NCI-H510A treated with DMSO at 0.1 percent for 48 hours (cell line): ENCODE measurements at places on chromosomes 12 and 14.

DNA sequence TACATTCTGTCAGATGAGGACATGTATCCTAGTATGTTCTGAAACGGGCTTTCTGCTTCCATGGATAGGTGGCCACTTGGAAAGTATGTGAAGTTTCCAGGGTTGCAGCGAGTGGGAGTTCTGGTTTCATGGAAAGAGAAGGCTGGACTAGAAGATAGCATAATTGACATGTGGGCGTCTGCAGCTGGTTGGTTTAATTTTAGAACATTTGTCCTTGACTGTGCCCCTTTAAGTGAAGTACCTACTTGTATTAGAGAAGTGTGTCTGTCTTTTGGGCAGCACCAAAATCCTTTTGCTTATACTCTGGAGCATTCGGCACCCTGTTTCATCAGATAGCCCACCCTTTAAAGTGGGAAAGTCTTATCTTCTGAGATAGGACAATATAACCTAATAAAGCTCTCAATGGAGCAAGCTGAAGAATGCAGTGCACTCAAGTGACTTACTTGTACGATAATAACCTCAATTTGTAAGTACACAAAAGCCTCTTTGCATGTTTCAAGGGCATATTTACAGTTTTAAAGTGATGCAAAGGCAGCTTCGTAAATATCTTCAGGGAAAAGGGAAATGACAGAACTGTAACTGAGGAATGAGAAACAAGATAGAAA is 35.2 kb downstream of the NTN4 start:
- DNase-seq: no peak

- no peak for DNase-seq
These were observed 152.2 kb upstream of the BMP4 start for GRCh38 chr14:54108481-54109471.

DNA sequence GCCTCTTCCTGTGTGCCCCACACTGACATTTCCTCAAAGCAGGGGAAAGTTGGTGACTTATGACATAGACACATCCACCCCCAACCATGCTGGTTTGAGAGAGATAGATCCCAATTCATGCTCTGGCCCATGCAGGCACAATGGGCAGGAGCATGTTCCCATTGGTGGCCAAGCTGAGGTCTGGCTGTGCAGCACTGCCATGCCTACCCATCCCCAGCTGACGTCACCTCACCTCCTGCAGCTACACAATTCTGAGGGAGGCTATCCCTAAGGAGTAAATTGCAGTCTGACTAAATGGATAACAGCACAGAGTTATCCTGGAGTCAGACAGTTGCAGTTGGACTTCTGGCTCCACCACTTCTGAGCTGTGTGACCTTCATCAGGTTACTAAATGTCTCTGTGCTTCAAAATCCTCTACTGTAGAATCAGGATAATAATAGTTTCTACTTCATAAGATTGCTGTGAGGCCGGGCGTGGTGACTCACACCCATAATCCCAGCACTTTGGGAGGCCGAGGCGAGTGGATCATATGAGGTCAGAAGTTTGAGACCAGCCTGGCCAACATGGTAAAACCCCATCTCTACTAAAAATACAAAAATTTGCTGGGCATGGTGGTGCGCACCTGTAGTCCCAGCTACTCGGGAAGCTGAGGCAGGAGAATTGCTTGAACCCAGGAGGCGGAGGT is 323.9 kb downstream of the BCL11B start:
- no peak for DNase-seq

DNA sequence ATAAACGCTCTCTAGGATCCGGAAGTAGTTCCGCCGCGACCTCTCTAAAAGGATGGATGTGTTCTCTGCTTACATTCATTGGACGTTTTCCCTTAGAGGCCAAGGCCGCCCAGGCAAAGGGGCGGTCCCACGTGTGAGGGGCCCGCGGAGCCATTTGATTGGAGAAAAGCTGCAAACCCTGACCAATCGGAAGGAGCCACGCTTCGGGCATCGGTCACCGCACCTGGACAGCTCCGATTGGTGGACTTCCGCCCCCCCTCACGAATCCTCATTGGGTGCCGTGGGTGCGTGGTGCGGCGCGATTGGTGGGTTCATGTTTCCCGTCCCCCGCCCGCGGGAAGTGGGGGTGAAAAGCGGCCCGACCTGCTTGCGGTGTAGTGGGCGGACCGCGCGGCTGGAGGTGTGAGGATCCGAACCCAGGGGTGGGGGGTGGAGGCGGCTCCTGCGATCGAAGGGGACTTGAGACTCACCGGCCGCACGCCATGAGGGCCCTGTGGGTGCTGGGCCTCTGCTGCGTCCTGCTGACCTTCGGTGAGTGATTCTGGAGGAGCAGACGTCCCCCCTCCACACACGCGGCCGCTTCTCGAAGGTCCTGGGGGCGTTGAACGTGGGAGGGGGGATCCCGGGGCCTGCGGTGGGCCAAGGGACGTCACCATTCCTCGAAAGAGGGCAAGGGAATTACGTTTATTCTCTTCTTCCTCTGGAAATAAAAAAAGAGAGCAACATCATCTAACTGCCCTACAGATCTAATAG is at the start of gene HSP90B1:
HSP90B1 (plus strand) TSS at position 377 of the 753 bp plus-strand sequence; CDS start at position 483, 106 bp downstream.
- peak; percentile 99 for DNase-seq

- DNase-seq: no peak
These were observed 80.3 kb upstream of the TMEM132D start for GRCh38 chr12:129984106-129984505.

DNA sequence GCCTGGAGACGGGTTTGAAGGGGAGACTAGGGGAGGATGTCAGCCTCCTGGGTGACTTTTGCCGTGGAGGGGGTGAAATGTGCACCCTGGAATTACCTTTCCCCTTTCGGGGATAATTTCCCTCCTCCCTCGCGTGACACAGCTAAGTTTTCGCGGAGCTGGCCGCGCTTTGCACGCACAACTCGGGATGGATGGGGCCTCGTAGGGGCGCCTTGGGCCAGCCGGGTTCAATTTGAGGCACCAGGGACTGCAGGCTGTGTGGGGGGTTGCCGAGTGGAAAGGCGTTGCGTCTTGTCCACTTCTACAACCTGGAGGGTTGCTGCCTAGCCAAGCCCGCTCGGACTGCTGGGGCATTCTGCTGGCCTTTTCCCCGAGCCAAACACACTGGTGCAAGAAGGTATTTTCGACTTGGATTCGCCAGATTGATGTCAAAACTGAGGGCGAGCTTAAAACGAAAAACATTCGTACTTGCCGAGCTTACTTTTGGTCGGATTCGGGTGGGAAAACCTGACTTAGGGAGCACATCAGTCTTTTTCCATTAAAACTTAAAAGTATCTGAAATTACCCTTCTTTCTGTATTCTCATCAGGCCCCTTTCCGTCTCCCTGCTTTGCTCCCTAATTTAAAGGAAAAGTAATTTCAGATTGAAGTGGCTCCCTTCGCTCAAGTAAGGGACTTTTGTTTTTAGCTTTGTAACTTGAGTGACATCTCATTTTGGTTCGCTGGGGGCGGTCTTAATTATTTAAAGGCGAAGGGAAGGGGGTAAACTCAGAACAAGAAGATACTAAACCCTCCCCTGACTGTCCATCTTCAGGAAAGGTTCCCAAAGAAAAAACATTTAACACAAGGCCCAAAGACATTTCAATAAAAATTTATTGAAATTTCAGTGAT is 14.3 kb downstream of the TBX3 start:
- DNase-seq: no peak

GRCh38 chr12:96255077-96255476 is 60.9 kb downstream of the ELK3 start:
- no peak for DNase-seq

GRCh38 chr12:57231276-57232021 is 1.9 kb downstream of the SHMT2 start:
- DNase-seq: no peak

- peak; percentile 64 for DNase-seq
These were observed 39.2 kb downstream of the BCAT1 start for GRCh38 chr12:24909667-24910066.

DNA sequence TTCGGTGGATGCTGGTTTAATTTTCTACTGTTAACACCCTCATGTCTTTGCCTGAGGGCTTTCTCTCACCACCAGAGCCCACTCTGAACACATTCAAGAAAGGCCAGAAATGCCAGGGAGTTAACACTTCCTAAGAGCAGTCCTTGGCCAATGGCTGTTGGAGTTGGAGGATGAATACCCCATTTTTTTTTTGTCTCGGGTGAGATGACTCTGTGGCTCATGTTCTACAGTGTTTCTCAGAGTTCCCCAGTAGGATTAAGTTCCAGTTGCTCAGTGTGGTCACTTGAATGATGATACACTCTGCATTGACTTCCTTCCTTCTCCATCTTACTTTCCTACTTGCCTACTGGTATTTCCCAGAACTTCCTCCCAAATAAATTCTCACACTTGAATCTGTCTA is 65.8 kb downstream of the FOS start:
- no peak for DNase-seq

GRCh38 chr14:32637582-32637981 is 301.1 kb upstream of the NPAS3 start:
- no peak for DNase-seq
